Stimulated activated CD8-positive, alpha-beta memory T cell treated with anti-CD3 and anti-CD28 coated beads, Interleukin-4, amount 100 ng/mL, for 4 hours (primary cell): ENCODE measurements at places on chromosomes 16 and 17.

GRCh38 chr16:59892376-59892775 is 1158.3 kb upstream of the GOT2 start:
- DNase-seq, result no peak

DNA sequence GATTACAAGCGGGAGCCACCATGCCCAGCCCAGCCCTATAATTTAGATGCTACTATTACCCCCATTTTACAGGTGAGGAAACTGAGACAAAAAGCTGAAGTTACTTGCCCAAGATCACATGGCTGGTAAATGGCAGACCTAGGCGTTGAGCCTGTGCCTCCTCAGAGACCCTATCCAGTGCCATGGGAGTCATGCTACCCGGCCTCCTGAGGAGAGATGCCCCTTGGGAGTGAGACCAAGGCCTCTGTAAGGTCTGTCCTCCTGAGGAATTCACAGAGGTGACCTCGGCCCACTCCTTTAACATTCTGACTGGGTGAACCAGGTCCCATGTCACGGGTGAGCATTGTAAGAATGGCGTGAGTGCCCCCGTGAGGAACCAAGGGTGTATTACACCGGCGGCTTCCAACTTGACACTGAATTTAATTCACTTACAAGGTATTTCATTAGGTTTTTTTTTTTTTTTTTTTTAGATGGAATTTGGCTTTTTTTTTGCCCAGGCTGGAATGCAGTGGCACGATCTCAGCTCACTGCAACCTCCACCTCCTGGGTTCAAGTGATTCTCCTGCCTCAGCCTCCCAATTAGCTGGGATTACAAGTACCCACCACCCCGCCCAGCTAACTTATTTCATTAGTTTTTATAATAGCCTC is 95.7 kb downstream of the ABCC6 start:
- DNase-seq, result peak; percentile 29

DNA sequence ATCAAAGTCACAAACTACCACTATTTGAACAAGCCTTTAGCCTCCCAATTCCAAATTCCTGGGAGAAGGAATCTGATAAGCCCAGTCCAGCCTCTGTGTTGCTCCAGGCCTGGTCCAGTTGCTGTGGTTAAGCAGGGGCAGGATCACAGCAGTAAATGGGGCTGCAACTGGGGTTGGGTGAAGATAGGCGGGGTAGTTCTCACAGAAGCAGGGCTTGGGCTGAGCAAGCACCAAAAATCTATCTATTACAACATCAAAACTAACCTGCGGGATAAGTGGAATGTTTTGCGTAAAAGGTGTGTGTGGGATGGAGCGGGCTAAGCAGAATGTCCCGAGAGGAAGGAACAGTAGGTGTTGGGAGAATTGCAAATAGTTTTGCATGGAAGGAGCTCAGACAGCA is 23.0 kb upstream of the RNF135 start:
- DNase-seq, result no peak

GRCh38 chr17:12229335-12229734 is 208.7 kb downstream of the MAP2K4 start:
- no peak for DNase-seq

GRCh38 chr16:86850670-86851069 is 272.3 kb downstream of the FOXL1 start:
- no peak for DNase-seq

GRCh38 chr17:57050306-57050705 is 34.7 kb upstream of the AKAP1 start:
- no peak for DNase-seq

DNA sequence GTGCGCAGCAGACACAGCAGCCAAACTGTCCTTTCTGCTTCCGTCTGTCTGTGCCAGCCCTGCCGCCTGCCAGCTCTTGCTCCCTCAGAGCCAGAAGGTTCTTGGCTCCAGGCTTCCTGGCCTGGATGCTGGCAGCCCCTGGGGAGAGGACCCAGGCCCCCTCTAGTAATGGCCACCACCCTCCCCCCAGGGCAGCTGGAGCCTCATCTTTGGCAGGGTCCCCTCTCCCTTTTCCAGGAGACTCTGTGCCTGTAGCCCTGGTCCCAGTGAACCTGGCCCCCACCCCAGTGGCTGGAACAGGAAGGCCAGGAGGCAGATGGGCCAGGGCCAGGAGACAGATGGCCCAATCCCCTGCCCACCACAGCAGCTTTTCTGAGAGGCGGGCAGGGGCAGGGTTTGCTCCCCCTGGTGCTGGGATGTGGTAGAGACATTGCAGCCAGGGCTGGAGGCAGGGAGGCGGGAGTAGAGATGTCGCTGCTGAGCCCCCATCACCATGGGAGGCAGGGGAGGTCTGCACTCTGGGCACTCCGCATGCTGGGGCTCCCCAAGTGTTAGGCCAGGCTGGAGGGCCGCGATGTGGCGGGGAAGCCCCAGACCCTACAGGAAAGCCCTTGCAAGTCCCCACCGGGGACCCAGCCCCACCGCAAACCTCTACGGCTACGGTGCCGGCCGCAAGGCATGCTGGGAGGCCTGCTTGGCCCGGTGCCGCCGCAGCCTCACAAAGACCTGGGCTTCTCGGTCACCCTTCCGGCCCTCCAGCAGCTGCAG is 16.7 kb downstream of the UNC13D start:
- peak; percentile 50 for DNase-seq

DNA sequence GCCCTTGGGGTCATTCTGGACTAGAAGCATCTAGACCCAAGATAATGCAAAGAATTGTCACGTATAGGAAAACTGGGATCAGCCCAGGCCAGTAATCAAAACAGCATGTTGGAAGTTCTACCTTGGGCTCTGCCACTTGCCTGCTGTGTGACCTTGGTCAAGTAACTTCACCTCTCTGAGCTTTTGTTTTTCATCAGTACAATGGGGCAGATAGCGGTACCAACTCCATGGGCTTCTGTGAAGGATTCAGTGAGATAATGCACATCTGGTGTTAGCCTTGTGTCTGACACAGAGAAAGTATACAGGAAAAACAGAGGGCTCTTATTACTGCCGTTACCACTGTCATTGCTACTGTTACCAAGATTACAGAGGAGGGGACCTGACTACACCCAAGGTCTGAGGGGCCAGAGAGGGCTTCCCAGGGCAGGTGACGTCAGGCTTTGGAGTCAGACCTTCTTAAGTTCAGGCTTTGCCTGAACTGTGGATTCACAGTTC is 24.6 kb downstream of the CMIP start:
- no peak for DNase-seq

DNA sequence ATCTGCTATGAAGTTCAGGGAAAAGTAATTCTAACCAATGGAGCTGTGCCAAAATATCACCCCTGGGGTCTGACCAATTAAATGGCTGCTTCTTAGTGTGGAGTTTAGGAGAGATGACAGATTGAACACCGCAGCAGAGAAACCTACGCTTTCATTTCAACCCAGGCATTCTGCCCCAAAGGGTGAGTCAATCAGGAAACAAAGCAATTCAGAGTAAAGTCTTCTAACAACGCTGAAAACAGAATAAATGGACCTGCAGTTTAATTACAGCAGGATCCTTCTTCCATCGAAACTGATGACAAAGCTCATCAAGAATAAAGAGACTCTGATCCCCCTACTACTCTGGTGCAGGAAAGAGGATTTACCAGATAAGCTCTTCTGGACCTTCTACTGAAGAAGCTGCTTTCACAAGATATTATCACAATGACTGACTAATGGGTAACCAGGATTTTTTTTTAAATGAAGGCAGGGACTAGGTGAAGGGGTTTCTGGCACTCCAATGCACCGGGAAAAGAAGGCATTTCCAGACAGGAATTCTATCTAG is 16.7 kb downstream of the RFFL start:
- DNase-seq, result no peak

DNA sequence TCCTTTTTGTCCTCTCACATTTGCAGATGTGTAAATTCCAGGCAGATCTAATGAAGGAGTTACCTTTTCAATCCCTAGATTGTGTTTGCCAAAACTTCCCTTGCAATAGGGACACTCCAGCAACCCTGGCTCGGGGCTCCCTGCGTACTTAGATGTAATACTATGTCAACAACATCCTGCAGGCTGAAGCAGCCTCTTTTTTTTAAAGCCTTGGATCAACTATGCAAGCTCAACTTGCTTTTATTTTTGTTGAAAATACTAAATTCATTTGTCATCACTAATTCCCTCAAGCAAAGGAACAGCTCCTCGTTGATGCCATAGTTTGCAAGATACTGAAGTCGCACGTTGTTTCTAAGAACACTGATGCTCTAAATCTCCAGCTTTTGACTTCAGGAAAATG is 59.1 kb downstream of the GRIN2A start:
- no peak for DNase-seq

- DNase-seq, result no peak
Observed at GRCh38 chr17:43830510-43831140, 2.3 kb downstream of the MPP3 start.

DNA sequence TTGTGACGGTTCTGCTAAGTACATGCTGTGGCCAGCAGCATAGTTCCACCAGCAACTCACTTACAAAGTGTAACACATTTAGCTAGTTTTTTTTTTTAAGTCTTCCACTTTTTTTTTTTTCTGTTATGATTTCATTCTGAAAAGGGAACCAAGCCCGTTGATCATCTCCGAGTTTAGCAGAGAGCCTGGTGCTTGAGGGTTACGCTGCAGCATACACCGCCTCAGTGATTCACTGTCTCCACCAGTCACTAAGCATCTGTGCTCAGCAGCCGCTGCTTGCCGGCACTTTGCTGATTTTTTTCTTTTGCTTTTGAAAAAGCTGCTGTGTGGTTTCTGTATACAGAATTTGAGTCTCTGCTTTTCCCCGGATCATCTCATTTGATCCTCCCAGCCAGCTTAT is 194.5 kb upstream of the CDH13 start:
- no peak for DNase-seq

DNA sequence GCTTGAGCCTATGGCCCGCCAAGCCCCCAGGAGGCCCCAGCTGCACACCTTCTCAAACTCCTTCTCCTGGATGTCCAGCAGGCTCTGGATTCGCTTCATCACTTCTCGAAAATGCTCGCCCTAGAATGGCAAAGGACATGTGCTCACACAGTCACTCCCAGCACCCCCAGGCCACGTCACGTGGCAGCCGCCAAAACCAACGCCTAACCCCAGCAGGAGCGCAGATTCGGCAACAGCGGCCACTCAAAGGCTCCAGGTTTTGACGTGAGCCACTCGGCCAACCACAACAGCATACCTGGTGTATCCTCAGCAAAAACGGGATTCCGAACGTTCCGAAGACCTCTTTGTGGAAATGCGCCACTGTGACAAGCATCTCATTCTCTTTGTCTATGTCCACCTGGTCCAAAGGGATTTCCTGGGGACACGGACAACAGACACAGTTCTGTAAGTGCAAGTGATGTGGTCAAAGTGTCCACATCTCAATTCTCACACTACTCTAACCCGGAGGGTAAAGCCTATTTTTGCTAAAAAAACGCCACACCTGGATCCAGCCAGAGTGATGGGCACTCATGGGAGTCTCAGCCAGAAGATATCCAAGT is 12.7 kb downstream of the LITAFD start:
- no peak for DNase-seq

DNA sequence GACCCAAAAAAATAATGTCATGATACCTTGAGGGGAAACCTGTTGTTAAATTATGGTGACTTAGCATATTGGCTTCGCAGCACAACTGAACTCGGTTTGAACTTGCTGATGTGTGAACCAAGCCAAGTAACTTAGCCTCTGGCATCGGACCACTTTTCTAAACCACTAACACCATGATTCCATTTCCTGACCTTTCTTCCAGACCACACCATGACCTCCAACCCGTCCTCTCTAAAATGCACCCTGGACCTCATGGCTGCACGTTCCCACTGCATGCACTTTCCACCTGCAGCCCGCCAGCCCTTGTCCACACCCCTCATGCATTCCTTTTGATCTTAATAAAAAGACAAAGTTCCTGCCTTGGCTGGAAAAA is 29.3 kb downstream of the DYNLRB2 start:
- no peak for DNase-seq

- no peak for DNase-seq
Observed at GRCh38 chr17:8868092-8868491, 618 bp upstream of the PIK3R6 start.

GRCh38 chr17:79461041-79461440 is 149.8 kb downstream of the RBFOX3 start:
- DNase-seq, result no peak

DNA sequence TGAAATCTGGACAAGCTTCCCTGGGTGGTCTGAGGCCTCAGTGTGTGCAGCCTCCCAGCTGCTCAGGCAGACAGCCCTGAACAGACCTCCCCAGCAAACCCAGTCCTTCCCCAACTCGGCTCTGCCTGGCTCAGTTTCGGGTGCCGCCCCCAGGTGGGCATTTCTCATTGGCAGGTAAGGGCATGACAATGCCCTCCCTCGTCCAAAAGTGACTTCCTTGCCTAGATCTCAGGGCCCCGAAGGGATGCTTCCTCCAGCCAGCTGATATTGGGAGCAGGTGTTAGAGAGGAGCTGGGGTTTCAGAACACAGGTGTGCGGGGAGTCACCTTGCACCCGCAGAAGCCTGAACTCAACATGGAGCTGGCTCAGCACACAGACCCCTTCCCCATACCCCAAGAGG is 3.8 kb upstream of the PPL start:
- no peak for DNase-seq

DNA sequence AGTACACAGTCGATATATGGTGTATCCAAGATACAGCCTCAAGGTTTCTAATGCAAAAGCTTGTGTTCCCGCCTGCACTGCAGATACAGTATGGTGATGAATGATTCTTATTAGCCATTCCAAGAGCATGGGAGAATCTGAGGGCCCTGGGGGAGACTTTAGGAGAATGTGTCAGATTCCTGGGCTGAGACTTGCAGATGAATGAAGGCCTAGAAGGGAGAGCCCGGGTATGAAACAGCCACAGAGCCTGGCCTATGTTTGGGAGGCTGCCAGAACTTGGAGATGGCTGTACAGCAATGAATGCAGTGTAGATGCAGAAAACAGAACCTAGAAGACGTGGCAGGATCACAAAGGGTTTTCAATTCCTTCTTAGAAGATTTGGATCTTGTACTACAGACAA is 510.7 kb downstream of the HAPSTR1 start:
- no peak for DNase-seq

DNA sequence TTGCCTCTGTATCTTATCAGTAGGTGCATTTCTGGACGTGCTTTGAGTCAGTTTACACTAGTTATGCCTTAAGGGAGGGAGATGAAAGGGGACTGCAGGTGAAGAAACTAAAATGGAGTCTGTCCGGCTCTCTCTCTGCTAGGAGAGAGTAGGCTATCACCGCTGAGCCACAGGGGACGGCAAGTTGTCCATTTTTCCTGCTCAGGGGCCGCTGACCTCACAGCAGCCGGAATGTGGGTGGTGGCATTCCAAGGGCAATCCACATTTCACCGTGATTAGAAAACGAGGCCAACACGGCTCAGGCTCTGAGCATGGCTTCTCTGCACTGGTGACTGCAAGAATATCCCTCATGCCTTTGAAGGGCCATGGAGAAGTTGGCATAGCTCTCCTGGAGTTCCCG is 19.0 kb upstream of the KLHDC4 start:
- no peak for DNase-seq
